ENCODE measurements at places on chromosomes 7 and 10. TPM values are rescaled to one million over a fixed set of nuclear protein-coding genes. Genes with fewer than 3 reads are reported as not detected.

The NYAP1 gene
- 1.3 TPM for total RNA-seq

GRCh38 chr7:875051-875450, 1.3 kb upstream of the GET4 start:
- H3K36me3 ChIP-seq = peaks cover 30% of the 10 kb centered on the region
- no peaks in the 10 kb centered on the region for H3K27me3 ChIP-seq
- DNase-seq = no peak

The CLCN1 gene
- total RNA-seq = not detected

The ANKRD7 gene
- total RNA-seq = 2.4 TPM

DNA sequence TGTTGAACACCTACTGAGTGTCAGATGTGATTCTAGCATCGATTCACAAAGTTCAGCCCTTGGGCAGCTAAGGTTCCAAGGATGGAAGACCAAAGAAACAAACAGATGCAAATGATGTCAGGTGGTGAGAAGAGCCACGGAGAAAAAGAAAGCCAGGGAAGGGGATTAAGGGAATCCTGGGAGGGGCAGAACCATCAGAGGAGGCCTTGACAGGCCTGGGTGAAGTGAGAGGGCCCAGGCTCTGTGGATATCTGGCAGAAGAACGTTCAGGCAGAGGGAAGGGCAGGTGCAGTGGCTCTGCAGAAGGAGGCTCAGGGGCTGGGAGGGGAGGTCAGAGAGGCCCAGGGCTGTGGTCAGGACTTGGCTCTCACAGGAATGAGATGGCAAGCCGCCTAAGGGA, 90.4 kb downstream of the C10orf105 start:
- H3K4me3 ChIP-seq = no peak overlapping the region
- H3K4me1 ChIP-seq = no peaks in the 10 kb centered on the region
- H3K27me3 ChIP-seq = no peaks in the 10 kb centered on the region
- no peaks in the 10 kb centered on the region for H3K36me3 ChIP-seq
- H3K27ac ChIP-seq = no peak overlapping the region

The FKBP6 gene
- not detected for total RNA-seq

The MACROH2A2 gene
- total RNA-seq = not detected

DNA sequence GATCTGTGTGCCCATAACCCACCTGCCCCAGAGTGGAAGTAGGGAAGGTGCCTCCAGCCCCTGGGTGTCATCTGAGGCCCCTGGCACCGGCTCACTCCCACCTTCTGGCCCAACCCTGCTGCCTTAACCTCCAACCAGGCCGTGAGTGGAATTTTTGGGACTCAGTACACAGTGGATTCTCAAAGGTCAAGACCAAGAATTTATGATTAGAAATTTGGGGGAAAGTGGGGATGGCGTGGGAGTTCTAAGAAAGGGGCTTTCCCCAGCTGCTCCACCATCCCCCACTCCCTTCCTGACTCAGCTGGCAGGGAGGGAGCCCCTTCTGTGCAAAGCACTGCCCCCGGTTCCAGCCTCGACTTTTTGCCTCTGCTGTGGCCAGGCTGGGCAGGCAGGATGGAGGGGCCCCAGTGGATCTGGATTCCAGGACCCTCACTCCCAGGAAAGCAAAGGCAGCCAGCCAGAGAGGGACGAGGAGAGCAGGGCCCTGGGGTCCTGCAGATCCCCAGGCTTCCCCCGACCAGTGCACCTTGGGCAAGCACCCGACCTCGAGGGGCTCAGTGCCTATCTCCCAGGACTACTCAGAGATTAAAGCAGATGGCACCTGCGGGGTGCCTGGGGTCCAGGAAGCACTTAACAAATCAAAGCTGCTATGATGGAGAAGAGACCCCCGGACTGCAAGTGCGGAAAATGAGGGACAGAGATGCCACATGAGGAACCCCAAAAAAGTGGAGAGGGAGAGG, 12.8 kb downstream of the SPOCK2 start:
- no peaks in the 10 kb centered on the region for H3K27me3 ChIP-seq
- H3K27ac ChIP-seq = no peak overlapping the region
- peaks cover 20% of the 10 kb centered on the region for H3K4me1 ChIP-seq
- peak; percentile 31 for DNase-seq

The TAS2R39 gene
- not detected for total RNA-seq

DNA sequence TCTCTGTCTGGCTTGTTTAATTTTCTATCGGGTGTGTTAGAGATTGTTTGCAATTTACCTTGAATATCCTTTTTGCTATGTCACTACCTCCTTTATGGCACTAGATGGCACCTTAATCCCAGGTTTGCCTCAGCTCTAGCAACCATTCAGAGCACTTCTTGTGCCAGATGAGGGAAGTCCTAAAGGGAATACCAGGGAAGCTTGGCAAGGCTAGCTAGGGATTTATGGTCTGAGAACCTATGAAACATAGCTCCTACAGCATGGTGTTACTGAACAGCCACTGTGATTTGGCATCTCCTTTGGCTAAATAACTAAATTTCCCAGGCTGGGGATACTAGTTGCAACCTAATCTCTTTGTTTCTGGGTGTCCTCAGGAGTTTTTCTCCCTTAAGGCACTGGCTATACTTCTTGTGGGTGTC, 69.0 kb upstream of the VOPP1 start:
- no peak overlapping the region for H3K4me3 ChIP-seq
- H3K27me3 ChIP-seq = no peaks in the 10 kb centered on the region
- DNase-seq = peak; percentile 62
- no peaks in the 10 kb centered on the region for H3K36me3 ChIP-seq
- H3K27ac ChIP-seq = no peak overlapping the region
- H3K4me1 ChIP-seq = peaks cover 12% of the 10 kb centered on the region

- no peak overlapping the region for H3K4me3 ChIP-seq
- no peaks in the 10 kb centered on the region for H3K36me3 ChIP-seq
- no peak for DNase-seq
- H3K4me1 ChIP-seq = peaks cover 20% of the 10 kb centered on the region
- no peaks in the 10 kb centered on the region for H3K27me3 ChIP-seq
Observed at GRCh38 chr7:87216701-87217508, 2.6 kb downstream of the TMEM243 start.

- peaks cover 6% of the 10 kb centered on the region for H3K4me1 ChIP-seq
- H3K27ac ChIP-seq = peak overlapping the region; percentile 15
- no peaks in the 10 kb centered on the region for H3K27me3 ChIP-seq
- peak; percentile 40 for DNase-seq
- no peak overlapping the region for H3K4me3 ChIP-seq
- peaks cover 21% of the 10 kb centered on the region for H3K36me3 ChIP-seq
Observed at GRCh38 chr7:148819697-148820360, 64.3 kb downstream of the EZH2 start.

DNA sequence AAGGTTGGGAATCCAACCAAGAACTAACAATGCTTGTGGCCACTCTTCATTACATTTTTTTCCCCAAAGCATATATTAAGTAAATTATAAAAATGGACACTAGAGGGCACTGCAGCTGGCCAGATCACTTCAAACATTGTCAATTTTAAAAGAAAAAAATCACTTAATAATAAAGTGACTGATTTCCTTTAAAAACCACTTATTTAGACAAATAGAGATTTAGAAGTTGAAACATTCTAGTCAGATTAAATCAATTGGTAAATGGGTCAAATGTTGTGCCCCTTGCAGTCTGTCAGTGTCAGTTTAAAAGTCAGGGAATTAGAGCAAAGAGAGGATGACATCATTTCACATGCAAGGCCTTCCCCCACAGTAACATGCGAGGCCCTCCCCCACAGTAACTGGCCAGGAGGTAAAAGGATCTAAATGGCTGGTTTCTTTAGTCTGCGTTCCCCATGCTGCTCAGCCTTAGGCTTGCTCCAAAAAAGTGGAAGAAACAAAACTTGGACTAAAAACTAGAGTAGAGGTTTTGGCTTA, 177.9 kb downstream of the SKAP2 start:
- no peak overlapping the region for H3K27ac ChIP-seq
- 0 out of 2 replicates have a peak, but pooled peaks cover 4% of the 10 kb centered on the region for H3K36me3 ChIP-seq
- H3K4me3 ChIP-seq = no peak overlapping the region
- H3K27me3 ChIP-seq = no peaks in the 10 kb centered on the region

DNA sequence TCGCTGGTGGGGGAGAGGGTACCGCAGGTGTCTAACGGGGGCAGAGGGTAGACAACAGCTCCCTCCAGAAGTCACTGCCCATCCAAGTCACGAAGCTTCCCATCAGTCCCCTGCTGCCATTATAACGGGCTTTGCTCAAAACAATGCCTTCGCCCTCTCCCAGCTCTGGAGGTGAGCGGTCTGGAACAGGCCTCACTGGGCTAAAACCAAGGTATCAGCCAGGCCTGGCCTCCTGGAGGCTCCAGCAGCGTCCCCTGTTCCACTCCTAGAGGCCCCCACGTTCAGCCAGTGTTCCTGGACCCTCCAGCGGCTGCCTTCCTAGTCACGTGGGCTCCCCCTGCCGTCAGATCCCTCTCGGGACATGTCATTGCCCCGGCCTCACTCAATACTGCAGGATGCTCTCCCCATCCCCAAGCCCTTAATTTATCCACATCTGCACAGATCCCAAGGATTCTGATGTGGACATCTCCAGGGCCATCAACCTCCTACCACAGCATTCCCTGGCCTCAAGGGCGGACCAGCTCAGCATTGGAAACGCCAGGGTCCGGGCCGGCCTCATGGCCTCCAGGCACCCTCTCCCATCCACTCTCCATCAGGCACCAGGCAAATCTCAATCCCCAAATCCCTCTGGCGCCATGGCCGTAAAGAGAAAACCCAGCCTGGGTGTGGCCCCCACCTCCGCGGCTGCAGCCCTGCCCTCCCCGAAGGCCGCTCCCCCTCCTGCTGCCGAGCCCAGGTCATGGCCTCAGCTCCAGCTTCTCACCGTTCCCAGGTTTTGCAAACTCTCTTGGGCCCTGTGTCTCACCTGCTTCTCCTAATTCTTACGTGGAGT, 104.1 kb upstream of the FAM20C start:
- no peak overlapping the region for H3K4me3 ChIP-seq
- H3K27ac ChIP-seq = peak overlapping the region; percentile 71
- no peaks in the 10 kb centered on the region for H3K36me3 ChIP-seq
- peaks cover 58% of the 10 kb centered on the region for H3K4me1 ChIP-seq
- peak; percentile 44 for DNase-seq

The AFAP1L2 gene
- 35.4 TPM for total RNA-seq

The HOXA4 gene
- total RNA-seq = not detected

The PRKG1 gene
- 0.68 TPM for total RNA-seq

The SYT15 gene
- total RNA-seq = 1.9 TPM

DNA sequence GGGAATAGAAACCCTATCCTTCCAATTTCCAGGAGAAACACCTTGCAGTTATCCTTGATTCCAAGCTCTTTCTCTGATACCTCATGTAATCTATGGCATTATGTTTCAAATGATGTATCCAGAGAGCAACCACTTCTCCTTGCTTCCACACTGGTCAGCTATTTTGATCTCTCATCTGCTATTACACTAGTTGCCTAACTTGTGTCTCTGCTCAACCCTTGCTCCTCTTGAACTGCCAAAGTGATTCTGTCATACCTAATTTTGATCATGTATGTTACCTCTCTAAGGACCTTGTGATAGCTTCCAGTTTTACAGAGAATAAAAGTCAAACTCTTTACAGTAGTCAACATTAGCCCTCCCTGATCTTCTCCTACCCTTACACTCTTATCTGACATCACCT, 90.4 kb downstream of the KCND2 start:
- no peak for DNase-seq
- no peaks in the 10 kb centered on the region for H3K36me3 ChIP-seq
- H3K4me3 ChIP-seq = no peak overlapping the region
- H3K4me1 ChIP-seq = no peaks in the 10 kb centered on the region
- H3K27ac ChIP-seq = no peak overlapping the region

GRCh38 chr10:36017137-36017536, 375.0 kb upstream of the FZD8 start:
- H3K27me3 ChIP-seq = no peaks in the 10 kb centered on the region
- H3K4me1 ChIP-seq = no peaks in the 10 kb centered on the region
- no peak for DNase-seq
- H3K4me3 ChIP-seq = no peak overlapping the region
- no peak overlapping the region for H3K27ac ChIP-seq

DNA sequence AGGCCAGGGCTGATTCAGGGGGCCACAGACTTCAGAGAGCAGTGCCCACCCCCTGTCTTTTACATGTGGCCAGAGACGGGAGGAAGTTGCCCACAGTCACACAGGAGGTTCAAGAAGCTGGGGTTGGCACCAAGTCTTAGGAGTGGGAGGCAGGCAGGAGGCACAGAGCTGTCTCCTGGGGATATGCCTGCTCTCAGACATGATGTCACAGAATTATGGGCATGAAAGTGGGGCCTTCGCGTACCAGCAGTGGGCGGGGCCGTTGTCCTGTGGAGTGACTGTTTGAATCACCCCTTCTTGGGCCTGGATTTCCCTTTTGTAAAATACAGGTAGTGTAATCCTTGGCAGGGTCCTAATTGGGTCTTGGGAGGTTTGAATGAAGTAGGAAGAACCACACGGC, 81.2 kb upstream of the PPIF start:
- no peaks in the 10 kb centered on the region for H3K27me3 ChIP-seq
- no peak overlapping the region for H3K4me3 ChIP-seq
- H3K4me1 ChIP-seq = peaks cover 41% of the 10 kb centered on the region
- peak overlapping the region; percentile 87 for H3K27ac ChIP-seq
- no peak for DNase-seq

GRCh38 chr10:12177642-12178041, 18.0 kb downstream of the NUDT5 start:
- DNase-seq = no peak
- no peaks in the 10 kb centered on the region for H3K36me3 ChIP-seq
- H3K4me1 ChIP-seq = no peaks in the 10 kb centered on the region
- H3K27me3 ChIP-seq = no peaks in the 10 kb centered on the region
- no peak overlapping the region for H3K27ac ChIP-seq
- no peak overlapping the region for H3K4me3 ChIP-seq

GRCh38 chr10:104824380-104825006, 183.4 kb downstream of the SORCS3 start:
- H3K27ac ChIP-seq = no peak overlapping the region
- H3K4me1 ChIP-seq = no peaks in the 10 kb centered on the region
- no peaks in the 10 kb centered on the region for H3K27me3 ChIP-seq

The C10orf105 gene
- total RNA-seq = not detected

The COL13A1 gene
- total RNA-seq = 0.73 TPM

The OR6V1 gene
- total RNA-seq = not detected

- no peaks in the 10 kb centered on the region for H3K4me1 ChIP-seq
- no peak for DNase-seq
- no peak overlapping the region for H3K4me3 ChIP-seq
Observed at GRCh38 chr10:86687750-86688149, 19.4 kb downstream of the LDB3 start.

DNA sequence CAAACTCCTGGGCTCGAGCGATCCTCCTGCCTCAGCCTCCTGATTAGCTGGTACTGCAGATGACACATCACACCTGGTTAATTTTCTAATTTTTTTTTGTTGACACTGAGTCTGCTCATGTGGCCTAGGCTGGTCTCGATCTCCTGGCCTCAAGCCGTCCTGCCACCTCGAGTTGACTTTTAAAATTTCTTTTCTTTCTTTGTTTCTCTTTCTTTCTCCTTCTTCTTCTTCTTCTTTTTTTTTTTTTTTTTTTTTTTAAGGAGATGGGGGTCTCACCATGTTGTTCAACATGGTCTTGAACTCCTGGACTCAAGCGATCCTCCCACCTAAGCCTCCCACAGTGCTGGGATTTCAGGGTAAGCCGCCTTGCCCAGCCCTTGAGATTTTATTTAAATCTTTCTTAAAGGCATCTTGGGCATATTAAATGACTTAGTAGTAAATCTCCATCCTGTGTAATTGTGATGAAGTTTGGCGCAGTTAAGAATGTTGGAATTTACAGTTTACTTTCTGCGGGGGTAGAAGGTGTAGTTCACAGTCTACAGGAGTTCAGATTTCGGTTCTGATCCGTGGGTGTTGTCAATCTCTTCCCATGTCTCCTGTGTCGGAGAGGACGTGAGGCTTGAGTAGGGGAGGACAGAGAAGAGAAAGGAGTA, 1.0 kb upstream of the ITGA8 start:
- H3K27me3 ChIP-seq = peaks cover 38% of the 10 kb centered on the region
- H3K27ac ChIP-seq = no peak overlapping the region
- H3K4me1 ChIP-seq = no peaks in the 10 kb centered on the region
- no peak for DNase-seq
- no peaks in the 10 kb centered on the region for H3K36me3 ChIP-seq

- DNase-seq = peak; percentile 20
- no peak overlapping the region for H3K27ac ChIP-seq
- peaks cover 34% of the 10 kb centered on the region for H3K27me3 ChIP-seq
Observed at GRCh38 chr7:98755138-98755898, 114.5 kb downstream of the TMEM130 start.

Measured in PC-9 (cell line).